Stimulated activated CD8-positive, alpha-beta memory T cell treated with anti-CD3 and anti-CD28 coated beads, Interleukin-15, amount 100 ng/mL, for 24 hours (primary cell): ENCODE measurements at places on chromosomes 16 and 17.

DNA sequence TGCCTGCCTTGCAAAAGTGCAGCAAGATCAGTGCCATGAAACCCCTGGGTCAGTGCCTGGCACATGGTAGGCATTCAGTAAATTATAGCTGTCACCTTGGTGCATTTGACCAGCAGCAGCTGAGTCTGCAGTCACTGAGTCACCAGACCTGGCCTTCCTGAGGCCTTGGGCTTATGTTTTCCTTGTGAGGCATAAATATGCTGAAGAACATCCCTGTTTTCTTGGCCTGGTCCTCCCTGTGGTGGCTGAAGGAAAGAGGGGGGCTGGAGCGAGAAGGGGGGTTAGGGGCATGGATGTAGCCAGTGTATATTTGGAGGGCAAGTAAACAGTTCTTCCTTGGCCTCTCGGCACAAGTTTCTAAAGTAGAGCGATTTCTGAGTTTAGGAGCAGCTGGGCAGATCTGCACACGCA is 26.5 kb downstream of the EPN2 start:
- DNase-seq: no peak

DNA sequence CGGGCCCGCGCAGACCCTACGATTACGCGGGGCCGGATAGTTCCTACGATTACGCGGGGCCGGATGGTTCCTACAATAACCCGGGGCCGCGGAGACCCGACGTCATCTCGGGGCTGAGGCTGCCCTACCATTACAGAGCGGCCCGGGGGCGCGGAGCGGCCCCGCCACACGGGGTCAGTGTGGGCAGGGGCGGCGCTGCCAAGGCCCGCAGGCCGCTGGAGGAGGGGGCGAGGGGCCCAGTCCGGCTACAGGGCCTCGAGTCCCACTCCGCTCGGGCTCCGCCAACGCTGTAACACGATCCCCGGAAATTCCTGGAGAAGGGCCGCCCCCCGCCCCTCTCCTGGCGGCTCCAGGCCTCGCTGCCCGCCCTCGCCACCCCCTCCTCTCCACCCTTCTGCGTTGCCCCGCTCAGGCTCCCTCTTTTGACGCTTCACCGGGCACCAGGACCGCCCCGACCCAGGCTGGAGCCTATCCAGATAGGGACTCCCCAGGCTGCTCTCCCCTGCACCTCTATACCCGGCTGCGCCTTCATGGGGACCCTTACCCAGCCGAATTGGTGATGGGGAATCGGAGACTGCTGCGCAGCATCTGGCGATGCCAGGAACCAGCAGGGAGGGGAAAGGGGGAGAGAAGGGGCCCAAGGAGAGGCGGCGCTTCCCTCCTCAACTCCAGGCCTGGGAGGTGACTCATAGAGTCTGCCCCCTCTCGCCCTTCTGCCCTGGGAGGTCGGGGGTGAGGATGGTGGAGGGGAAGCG is at the start of gene RAB34:
RAB34 (minus strand) TSS at position 291 of the 755 bp plus-strand sequence. CDS start 602 bp downstream, outside the sequence.
- DNase-seq: no peak

DNA sequence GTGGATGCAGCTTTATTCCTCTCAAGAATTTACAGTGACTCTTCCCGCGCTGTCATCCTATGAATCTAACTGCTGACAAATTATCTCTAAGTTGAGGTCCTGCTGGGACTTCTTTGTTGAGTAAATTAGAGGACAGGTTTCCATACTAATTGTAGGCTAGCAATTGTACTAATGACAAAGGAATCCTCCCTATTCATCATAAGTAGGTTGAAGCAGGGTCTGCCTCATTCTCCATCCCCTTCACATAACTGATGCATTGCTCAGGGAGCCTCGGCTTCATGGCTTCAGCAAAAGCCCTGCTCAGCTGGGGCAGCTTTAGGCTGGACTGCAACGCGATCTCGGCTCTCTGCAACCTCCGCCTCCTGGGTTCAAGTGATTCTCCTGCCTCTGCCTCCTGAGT is 83.1 kb upstream of the IRX6 start:
- no peak for DNase-seq

DNA sequence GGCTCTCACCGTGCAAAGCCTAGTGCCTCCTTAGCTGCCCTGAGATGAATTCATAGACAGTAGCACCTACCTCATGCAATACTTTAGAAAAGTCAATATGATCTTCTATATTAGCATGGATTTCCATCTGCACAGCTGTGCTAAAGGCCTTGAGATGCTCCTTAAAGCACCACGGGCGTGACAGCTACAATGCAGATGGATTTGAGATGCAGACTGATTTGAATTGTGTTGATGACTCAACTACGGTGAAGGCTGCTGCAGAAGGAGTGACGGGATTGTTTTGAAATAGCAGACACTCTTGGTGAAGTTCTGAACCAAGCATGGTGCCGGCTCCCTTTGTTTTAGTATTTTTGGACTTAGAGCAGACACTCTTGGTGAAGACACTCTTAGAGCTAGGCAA is 88.2 kb downstream of the SPECC1 start:
- no peak for DNase-seq
